Activated CD8-positive, alpha-beta memory T cell treated with anti-CD3 and anti-CD28 coated beads for 1 hour (primary cell): ENCODE measurements at places on chromosomes 5 and 9.

DNA sequence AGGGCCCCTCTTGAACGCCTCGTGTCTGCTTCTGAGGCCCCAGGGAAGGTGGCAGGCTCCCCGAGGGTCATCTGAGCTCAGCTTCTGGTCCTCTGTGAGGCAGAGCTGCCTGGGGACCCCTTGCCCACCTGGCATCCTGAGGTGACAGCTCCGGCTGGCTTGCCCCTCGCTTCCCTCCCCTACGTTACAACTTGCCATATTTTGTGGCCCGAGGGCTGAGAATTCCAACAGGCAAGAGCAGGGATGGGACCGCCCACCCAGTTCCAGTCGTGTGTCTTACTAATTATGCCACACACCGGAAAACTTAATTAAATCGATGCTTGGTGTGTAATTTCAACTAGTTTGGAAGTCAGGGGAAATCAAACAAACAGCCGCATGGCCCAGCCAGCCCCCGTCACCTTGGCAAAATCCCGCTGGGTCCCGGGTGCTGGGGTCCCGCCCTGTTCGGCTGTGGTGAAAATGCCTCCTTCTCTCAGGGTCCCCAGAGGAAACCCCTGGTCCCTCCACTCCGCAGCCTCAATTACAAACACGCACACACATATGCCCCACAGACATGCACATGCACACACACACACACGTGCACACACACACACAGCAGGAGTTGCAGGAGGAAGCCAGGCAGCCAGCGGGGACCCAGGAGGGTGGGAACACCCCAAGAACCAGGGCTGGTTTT is 221.0 kb upstream of the IER5L start:
- DNase-seq, result no peak

DNA sequence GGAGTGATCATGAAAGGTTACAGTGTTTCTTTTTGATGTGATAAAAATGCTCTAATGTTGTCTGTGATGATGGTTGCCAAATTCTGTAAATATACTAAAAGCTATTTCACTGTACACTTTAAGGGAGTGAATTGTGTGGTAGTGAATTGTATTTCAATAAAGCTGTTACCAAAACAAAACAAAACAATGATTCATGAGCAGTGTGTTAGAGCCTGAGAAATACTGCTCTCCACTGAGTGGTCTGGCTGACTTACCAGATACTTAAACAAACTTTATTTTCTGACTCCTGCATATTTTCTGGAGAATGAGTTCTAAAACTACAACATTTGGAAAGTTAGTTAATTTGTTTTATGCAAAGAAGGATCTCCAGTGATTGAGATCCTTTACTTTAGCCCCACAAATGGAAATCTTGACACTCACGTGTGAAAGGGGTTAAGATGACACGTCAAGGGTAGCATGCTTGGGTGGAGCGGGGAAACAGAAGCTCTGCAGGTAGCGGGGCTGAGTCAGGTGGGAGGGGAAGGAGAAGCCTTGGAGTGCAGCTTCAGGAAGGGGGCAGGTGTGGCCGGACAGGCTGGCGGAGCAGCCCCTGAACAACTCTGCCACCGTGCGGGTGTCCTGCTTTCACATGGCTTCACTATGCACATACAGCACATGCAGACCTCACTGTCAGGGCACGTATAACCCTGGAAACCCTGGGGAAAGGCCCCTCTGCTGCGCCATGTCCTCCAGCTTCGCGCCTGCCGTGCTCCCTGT is 256.7 kb downstream of the IRX1 start:
- DNase-seq, result no peak

DNA sequence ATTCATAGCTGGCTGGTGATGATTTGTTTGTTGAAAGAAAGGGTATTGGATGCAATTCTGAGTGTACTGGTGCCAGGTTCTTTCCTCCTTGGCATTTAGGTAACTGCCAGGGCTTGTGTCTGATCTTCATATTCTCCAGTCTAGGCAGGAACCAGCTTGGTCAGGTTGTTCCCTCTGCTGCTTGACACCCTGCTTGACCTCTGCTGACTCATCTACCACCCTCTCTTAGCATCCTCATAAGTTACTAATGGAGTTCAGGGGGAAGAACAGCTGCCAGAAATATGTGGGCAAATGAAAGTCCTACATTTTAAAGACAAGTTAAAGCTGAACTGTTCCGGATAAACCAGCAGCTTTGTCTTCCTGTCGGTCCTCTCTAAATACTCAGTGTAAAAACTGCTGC is 116.1 kb upstream of the TNC start:
- DNase-seq, result no peak

GRCh38 chr9:89933578-89933977 is 328.8 kb downstream of the GADD45G start:
- DNase-seq, result no peak

DNA sequence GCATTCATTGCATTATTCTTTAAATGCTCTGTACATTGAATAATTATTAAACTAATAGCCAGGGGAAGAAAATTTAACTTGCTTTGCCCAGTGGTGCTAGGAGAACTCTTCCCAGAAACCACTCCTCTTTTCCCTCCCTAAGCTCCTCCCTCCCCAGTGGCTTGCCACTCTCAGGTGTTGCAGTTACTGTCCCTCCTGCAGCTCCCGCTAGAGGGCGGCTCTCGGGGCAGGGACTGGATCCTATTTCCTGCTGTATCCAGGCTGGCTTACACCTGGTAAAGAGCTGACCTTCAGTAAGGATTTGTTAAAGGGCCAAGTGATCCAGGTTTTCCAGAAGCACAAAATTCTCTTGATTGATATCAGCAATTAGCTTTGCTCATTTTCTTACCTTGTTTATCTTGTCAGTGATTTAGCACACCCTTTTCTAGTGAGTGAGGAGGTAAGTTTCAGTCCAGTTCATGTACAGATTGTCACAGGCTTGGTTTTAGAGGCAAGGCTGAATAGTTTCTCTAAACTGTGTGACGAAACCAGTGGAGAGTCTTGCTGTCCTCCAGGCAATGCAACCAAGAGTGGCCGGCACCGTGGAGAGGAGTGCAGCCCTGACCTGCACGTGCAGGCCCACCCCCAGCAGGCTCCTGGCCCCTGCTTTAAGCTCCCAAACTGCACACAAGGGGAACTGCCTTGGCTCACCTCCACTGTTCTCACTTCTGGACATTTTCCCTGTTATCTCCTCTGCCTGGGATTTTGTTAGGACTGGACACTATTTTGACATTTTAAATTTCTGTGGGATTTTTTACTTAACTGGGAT is 423.8 kb downstream of the SPOCK1 start:
- no peak for DNase-seq

- no peak for DNase-seq
Measured at GRCh38 chr5:134189031-134189430, 12.3 kb upstream of the SKP1 start.

GRCh38 chr9:107487521-107488374 is 1.8 kb downstream of the KLF4 start:
- DNase-seq, result no peak

GRCh38 chr5:74589204-74590056 is 51.1 kb downstream of the ENC1 start:
- no peak for DNase-seq
